ENCODE measurements at places on chromosomes 3 and 15.

DNA sequence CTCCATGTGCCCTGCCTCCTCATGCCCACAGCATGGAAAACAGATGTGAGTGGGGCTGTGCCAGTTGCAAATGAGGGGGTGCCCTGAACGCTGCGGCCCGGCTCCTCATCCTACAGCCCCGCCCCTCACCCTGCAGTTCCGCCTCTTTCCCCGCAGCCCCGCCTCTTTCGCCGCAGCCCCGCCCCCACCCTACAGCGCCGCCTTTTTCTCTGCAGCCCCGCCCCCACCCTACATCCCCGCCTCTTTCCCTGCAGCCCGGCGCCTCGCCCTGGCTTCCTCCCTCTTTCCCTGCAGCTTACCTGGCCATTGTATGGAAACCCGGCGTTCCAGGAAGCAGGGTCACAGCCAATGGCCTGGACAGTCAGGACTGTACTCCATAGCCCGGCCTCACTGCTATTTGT is 284.9 kb downstream of the TLE3 start:
- no peak for DNase-seq

GRCh38 chr3:35718921-35719320 is 79.6 kb downstream of the ARPP21 start:
- no peak for DNase-seq

DNA sequence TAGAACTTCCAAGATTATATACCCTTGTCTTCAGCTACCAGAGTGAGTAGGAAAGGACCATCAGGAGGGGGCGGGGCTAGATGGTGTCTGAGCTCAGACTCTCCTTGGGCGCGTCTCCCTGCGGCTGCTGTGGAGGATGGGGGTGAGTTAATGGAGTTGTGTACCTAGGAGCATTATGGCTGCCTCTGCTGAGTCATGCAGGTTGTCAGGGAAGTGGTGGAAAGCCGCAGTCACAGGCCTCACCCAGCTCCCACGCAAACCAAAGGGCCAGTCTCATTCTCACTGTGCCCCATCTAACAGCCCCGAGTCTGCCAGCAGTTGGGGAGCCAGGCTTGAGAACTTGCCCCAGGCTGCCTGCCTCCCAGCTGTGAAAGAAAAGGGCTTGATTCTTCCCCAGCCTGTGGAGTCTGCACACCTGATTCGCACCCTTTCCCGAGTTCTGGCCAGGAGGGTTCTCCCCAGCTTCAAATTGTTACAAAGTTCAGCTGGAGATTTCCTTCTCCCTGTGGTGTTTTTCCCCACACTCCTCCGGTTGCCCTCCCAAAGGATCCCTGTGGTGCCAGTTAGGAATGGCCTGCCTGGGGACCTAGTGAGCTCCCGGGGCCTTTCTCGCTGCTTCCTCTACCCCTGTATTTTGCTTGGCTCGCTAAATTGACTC is 143.3 kb downstream of the HCN4 start:
- DNase-seq: peak; percentile 36

DNA sequence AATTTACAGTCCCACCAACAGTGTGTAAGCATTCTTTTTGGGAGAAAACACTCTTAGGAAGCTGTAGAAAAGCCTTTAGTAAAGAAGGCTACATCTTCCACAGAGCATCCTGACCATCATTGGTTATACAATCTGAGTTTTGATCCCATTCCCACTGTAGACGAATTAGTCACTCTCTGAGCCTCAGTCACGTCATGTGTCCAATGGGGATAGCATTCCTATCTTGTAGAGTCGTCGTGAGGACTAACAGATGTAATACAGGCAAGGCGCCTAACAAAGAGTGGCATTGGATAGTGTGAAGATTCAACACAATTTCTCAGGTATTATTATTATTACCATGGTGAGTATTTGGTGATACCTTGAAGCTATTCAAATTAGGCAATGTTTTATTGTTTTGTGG is 44.0 kb upstream of the ALDH1A3 start:
- DNase-seq: no peak

DNA sequence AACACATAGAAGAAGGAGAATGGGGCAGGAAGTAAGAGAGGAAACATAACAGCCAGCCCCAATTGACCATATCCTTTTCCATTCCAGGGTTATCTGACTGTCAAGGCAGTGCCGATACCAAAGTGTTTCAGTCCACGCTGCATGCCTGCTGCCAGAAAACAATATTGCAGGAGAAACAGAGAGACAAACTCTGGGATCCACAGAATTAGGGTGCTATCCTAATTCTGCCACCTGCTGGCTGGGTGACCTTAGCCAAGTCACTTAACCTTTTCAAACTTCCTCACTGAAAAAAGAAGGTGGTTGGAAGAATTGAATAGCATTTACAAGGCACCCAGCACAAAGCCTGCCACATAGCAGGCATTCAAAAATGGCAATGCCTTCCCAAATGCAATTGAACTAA is 32.0 kb downstream of the GLB1 start:
- peak; percentile 49 for DNase-seq

GRCh38 chr3:168096210-168096652 is 507 bp upstream of the GOLIM4 start:
- no peak for DNase-seq

DNA sequence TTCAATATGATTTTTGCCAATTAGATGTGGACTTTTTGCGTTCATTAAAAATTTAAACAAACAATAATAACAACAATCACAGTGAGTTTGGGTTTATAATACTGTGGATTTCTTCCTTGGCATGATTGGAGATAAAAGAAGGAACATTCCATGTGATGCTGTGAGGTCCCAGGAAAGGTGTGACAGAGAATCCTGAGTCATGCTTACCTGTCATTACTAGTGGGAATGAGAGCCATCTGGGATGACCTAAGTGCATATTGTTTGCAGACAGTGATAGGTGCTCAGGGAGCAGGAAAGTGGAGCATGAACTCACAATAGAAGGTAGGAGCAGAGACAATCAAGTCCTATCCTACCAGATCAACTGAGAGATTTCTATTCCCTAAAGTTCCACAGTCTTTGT is 766.5 kb upstream of the CFAP20DC start:
- DNase-seq: no peak

- DNase-seq: no peak
Observed at GRCh38 chr15:74397239-74398068, 30.0 kb upstream of the CYP11A1 start.

- no peak for DNase-seq
Observed at GRCh38 chr3:128372281-128372680, 94.4 kb downstream of the DNAJB8 start.

- no peak for DNase-seq
Observed at GRCh38 chr3:196272826-196273225, 14.7 kb downstream of the PCYT1A start.

DNA sequence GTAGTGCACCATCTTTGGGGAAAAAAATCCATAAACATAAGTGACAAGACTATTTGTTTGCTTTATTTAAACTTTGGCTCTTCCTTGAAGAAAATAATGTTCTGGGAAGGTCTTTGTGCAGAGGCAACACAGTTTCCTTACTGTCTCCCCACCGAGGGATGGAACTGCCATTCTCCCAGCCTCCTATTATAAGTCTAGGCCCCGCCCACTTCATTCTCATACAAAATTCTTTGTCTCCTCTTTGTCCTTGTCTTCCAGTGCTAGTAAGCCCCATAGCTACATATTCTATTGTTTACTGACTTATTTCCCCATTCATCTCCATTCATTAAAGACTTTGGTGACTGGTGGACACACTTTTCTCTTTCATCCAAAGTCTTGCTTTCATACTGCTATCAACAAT is 316.5 kb upstream of the ROBO2 start:
- DNase-seq: no peak

- no peak for DNase-seq
Observed at GRCh38 chr15:66155065-66155464, 98.5 kb downstream of the MEGF11 start.

GRCh38 chr3:81214631-81215030 is 546.8 kb downstream of the GBE1 start:
- no peak for DNase-seq

- DNase-seq: no peak
Observed at GRCh38 chr3:189748046-189748445, 116.9 kb downstream of the TP63 start.

GRCh38 chr3:161798016-161798415 is 301.4 kb downstream of the OTOL1 start:
- no peak for DNase-seq

DNA sequence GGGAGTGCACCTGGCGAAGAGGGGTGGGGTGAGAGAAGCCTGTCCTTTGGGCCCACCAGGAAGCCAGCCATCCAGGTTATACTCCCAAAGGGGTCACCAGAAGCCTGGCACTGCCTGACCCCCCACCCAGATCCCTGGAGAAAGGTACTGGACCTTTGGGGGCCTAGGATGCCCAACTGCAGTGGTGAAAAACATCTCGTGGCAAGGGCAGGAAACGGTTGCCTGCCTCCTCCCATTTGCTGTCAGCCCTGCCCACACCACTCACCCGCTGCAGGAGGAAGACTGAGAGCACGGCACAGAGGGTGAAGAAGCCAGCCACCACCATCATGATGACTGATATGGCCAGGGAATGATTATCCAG is 2.2 kb upstream of the ULK3 start:
- peak; percentile 60 for DNase-seq

- DNase-seq: no peak
Observed at GRCh38 chr3:102444101-102444500, 9.3 kb downstream of the ZPLD1 start.

DNA sequence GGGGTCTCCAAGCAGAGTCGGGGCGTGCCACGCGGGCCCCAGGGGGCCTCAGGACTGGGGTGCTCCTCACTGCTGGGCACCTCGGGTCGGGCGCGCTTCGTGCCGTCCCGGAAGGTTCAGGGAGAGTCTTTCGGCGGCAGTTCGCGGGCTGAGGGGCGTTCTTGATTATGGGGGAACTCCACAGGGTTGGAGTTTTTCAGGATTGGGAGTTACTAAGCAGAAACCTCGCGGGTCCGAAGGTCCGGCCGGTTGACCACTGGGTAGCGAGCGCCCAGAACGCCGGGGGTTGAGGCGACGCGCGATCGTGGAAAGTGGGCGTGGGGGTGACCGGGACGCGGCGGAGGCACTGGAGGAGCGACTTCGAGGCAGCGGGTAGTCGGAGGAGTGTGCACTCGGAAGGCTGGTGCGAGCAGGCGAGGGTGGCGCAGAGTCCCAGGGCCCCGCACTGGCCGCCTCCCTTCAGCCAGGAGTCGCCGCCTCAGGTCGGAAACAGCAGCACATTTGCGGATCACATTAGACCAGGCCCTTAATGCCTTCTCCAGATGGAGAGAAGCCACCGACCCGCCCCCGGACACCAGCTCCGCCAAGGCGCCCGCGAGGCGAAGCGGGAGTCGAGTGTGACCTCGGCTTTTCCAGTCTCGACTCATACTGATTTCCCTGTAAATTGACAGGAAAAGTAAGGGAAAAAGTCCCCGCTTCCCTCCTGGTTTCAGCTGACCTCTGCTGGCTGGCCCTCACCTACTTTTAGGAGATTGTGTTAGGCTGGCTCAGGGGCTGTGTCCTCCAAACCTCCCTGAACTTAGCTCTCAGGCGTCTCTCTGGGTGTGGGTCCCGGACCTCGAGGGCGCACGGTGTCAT is 685 bp downstream of the ADAMTSL3 start:
- DNase-seq: no peak

GRCh38 chr3:30356866-30357753 is 249.3 kb upstream of the TGFBR2 start:
- DNase-seq: no peak

- DNase-seq: no peak
Observed at GRCh38 chr15:82649226-82649999, 2.2 kb upstream of the CPEB1 start.

- no peak for DNase-seq
Observed at GRCh38 chr15:57245130-57245529, 131.2 kb upstream of the CGNL1 start.

DNA sequence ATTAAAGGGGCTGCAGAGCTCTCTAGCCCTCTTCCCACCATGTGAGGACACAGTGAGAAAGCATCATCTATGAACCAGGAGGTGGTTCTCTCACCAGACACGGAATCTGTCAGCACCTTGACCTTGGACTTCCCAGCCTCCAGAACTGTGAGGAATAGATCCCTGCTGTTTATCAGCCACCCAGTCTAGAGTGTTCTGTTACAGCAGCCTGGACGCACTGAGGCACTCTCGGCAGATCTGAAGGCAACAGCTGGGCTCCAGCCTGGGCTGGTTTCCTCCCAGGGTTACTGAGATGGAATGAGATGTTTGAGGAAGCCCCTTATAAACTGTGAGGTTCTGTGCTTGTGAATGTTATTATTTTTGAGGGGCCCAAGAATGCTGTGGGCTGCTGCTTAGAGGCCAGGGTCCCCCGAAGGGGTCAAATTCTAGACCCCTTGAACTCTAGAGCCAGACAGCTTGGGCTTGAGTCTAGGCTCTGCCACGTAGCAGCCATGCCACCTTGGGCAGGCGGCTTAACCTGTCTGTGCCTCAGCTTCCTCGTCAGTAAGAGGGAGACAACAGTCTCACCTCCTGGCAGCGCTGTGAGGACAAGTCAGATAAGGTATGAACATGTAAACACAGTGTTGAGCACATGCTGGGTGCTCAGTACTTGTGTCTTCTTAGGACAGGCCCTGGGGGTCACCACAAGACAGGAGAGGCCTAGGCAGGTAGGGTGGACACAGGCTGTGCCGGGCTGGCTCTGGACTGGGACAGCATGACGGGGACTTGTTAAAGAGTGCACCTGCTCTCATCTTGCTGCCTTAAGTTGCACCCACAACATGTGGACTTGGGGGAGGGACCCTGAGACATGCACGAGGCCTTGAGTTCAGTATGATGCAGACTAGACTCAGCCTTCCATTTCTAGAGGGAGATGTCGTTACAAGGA is 49.2 kb downstream of the MGLL start:
- no peak for DNase-seq

GRCh38 chr3:190101320-190102011 is 19.2 kb downstream of the P3H2 start:
- peak; percentile 8 for DNase-seq

DNA sequence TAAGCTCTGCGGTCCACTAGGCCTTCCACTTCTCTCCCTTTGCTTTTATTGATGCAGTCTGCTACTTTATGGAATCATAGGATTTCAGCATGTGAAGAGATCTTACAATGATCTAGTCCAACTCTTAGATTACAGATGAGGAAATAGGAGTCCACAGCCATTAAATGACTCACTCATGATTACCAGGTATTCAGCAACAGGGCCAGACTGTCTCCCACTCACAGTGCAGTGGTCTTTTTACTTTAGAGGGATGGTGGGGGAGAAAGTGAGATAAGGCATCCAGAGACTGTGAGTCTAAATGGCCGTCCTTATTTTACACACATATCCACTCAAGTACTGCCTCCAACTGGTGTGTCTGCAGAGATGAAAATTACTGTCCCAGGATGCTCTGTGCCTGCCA is 88.5 kb upstream of the SKOR1 start:
- DNase-seq: no peak

- no peak for DNase-seq
Observed at GRCh38 chr15:86854176-86854575, 774.5 kb downstream of the AGBL1 start.

DNA sequence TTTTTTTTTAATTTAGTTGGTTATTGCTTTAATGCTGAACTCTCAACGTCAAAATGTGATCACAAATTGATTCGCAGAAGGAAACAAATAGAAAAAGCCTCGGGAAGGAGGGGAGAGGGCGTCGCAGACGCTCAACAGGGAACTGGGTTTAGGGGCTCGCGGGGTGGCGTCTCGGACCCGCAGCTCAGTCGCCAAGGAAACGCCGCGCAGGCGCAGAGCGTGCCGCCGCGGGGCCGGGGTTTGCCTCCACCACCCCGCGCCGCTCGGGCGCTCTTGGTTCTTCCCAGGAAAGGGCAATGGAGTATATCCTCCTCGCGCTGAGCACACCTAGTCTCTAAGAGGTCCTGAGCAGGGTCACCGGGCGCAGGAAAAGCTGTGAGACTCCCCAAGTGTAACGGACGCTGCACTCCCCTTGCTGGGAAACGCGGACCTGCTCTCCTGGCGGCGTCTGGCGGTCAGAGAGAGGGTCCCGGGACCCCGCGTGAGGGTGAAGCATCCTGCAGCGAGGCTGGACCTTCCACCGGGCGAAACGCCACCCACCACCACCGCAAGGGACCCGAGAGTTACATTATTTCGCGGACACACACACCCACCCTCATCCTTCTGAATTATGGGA is 753 bp downstream of the PLCH1 start:
- DNase-seq: peak; percentile 33

Data from CD4-positive, alpha-beta T cell treated with Interleukin-21 for 1 hour (primary cell).